NCI-H526 treated with DMSO at 0.1 percent for 48 hours (cell line): ENCODE measurements at places on chromosomes 3 and 15.

DNA sequence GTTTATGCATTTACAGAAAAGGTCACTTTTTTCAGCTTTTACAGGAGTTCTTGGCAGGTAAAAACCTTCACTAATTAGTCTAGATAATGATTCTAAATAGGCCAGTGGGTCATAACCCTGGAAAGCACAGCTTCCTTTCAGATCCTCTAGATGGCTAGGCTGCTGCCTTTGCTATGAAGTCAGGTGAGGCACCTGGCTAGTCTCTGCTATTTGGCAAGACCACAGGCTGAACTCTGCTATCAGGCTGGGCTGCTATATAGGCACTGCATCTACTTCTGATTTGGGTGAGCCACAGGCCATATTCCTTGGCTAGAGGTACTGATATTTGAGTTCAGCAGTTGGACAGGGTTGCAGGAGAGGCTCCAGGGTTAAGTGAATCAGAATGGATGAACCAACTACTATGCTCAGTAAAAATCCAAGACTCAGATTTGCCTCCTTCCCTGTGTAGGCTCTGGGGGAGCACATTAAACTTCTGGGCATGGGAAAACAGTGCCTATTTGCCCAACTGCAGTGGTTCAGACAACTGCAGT lies 665.7 kb upstream of the TBL1XR1 start:
- DNase-seq, result no peak

DNA sequence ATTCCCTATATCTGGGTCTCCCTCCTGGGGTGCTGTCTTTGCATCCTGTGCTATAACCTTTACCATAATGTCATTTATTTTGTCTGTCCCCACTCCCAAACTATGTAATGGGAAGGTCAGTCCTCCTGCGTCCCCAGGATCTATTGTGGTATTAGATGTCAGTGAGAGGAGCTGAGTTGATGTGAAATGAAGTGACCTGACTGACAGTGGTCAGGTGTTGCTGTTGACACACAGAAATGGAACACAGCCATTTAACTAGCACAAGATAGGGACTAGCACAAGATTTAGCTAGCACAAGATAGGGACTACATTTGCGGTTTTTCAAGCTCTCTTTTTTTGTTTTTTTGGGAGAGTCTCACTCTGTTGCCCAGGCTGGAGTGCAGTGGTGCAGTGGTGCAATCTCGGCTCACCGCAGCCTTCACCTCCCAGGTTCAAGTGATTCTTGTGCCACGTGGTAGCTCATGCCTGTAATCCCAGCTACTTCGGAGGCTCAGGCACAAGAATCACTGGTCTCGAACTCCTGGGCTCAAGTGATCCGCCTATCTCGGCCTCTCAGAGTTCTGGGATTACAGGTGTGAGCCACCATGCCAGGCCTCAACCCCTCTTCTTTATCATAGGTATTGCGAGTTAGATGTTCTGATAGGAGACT lies 5.2 kb downstream of the NGRN start:
- no peak for DNase-seq

GRCh38 chr3:159200176-159200575 lies 398.3 kb downstream of the MFSD1 start:
- DNase-seq, result no peak

DNA sequence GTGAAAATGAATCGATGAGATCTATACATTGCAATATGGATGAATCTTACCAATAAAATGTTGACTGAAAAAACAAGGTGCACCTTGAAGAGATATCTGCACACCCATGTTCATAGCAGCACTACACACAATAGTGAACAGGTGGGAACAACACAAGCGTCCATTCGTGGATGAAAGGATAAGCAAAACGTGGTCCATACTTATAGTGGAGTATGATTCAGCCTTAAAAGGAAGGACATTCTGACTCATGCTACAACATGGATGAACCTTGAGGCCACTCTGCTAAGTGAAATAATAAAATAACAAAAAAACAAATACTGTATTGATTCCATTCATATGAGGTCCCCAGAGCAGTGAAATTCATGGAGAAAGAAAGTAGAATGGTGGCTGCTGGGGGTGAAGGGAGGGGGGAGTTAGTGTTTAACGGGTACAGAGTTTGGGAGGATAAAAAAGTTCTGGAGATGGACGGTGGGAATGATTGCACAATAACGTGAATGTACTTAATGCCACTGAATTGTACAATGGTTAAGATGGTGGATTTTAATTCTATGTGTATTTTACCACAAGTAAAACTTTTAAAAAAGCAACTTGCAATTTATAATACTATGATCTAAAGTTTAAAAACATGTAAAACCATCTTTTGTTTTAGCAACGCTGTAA lies 35.6 kb downstream of the IQSEC1 start:
- no peak for DNase-seq

DNA sequence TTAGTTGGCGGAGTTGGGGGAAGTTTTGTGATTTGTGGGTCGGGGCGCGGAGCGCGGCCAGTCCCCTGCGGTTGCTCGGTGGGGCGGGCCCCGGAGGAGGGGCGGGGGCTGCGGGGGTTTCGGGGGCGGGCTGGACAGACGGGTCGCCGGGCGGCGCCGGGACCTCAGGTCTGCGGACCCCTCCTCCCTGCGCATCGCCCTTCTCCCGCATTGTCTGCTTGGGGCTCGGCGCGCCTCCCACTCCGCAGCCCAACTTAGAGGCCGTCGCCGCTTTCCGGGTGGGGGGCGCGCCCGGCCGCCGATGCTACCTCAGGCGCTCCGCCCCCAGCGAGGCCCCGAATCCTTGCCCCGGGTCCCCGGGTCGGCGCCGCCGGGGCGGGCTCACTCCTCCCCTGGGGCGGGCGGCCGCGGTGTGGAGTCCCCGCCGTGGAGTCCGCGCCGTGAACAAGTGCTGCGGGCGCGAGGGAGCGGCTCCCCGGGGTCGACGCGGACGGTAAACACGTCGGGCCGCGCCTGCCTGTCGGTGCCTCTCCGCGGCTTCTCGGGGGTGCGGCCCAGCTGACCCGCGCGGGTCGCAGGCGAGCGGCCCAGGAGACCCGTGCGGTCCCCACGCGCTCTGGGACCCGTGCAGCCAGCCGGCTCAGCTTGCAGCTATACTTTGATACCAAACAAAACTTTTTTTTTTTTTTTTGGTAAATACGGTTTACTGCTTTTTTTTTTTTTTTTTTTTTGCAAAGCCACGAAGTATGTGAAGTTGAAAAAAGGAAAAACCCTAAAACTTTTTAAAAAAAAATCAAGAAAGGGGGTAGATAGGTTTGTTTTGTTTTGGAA lies 624 bp downstream of the AKAP13 start:
- peak; percentile 12 for DNase-seq

- DNase-seq, result no peak
Measured at GRCh38 chr3:170178651-170179050, 2.9 kb downstream of the PHC3 start.

DNA sequence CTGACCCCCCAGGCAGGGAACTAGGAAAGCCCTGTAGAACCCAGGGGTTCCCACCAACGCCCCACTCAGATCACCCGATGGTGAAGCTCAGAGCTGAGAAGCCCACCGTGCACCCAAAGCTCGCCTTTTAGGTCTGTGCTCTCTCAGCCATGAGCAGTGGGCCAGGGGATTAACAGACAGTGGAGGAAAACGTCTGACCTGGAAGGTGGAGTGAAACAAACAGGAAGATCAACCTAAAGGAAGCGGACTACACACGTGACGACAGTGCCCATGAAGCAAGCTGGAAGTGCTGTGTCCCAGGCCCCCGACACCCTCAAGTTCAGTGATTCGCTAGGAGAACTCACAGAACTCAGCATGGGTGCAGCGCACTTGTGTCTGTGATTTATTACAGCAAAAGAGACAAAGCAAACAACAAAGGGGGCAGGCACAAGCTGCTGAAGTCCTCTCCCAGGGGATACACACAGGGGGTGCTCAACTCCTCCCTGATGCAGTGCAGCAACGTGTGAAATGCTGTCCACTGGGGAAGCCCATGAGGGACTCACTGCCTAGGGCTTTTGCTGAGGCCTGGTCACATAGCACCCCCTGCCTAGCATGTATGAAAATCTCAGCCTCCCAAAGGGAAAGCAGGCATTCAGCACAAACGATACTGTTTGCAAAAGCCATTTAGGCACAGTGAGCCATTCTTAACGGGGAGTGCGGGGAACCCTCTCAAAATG lies 43.5 kb downstream of the CFAP92 start:
- DNase-seq, result no peak

DNA sequence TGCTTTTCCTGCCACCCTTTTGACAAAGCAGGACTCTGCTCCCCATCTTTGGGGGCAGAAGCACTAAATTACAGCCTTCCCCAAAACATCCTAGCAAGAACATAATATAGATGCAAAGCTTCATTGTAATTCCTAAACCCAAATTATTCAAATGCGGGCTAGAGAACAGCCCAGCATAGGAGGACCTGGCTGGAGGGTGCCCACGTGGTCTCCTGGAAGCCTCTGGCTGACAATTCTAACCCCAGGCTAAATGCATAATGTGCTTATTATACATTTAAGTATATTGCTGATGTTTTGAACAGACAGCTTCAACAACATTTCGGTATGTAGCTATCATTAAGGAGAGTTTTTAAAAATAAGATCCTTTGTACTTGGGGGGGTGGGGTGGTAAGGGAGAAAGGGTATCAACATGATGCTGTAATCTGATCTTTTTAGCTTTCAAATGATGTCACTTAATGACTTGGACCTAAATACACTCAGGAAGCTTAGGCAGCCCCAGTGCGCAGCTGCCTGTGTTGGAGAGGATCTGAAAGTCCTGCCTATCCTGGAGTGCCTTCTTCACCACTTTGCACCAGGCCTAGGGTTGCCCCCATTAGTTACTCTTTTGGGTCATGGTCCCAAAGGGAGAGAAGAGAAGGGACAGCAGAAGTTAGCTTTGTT lies 57.2 kb upstream of the USP3 start:
- peak; percentile 59 for DNase-seq

DNA sequence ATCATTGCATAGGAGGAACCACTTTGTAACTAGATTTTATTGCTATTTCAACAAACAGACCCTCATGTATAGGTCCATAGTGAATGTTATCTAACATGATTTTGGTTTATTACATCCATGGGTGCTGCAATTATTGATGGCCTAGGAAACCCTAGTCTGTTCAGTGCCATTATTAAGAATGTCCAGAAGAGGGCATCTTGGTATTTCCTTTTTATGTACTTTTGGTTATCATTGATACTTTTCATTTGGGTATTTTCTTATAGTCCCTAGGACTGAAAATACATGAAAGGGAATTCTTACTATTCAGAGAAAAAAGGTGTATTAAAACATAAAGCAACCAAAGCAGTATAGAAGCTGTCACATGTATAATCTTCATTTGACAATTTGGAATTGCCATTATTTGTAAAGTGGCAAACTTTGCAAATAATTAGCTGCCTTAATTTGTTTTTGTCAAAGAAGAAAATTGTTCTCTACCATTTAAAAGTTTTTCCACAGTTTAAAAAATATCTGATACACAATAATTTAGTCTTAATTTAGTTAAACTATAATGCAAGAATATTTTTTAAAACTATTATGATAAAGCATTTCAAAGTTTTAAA lies 48.7 kb downstream of the CNOT10 start:
- DNase-seq, result peak; percentile 24

DNA sequence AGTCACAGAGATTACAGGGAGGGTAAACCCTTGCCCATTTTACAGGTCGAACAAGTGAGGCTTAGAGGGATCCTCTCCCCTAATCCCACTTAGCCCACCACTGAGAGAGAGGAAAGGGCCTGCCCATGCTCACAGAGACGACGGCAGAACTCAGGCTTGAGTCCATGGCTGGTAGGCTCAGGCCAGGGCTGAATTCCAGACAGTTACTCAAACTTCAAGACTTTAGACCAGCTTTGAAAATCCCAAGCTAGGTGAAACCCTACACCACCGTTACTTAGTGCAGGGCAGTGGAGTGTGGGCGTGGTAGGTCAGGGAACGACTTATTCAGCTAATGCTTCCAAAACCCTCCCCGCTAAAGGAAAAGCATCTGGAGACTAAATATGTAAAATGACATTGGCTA lies 16.4 kb downstream of the GRIP2 start:
- no peak for DNase-seq

DNA sequence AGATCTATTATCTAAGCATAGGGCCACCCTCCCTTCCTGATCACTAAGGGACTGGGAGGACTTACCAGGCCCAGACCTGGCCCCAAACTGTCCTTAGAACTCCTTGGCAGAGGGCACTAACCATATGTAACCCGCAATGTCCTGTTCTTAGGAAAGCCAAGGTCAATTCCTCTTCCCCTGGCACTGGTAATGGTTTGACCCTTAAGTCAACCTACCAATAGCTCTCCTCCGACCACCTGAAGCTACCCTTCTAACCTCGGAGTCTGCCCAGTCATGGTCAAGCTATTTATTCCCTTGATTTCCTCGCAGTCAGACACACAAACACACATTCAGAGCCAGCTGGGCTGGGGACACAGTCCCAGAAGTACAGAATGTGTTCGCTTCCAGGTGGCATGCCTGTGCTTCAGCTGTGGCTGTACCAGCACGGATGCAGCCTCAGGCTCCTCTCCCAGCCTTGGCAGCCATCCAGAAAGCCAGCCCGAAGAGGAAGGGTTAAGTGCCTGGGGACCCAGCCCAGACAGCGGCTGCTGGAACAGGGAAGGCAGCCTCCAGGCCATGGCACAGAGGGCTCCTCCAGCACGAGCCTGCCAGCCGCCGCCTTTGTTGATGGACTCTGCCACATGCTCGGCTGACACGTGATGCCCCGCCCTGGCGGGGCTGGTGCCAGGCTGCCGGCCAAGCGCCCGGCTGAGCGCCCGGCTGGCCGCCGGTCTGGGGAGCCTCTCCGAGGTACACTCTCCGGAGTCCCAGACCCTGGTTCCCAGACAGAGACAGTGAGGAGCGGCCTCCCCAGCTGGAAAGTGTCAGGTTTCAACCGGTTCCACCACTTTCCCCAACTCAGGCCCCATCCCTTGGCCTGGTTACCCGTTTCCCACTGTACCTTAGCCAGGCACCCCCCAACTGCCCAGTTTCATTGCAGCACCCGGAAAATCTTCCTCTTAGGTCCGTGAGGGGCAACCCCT lies 5.5 kb downstream of the BMF start:
- DNase-seq, result peak; percentile 95

GRCh38 chr3:134106580-134106979 lies 76.9 kb upstream of the SLCO2A1 start:
- DNase-seq, result no peak

DNA sequence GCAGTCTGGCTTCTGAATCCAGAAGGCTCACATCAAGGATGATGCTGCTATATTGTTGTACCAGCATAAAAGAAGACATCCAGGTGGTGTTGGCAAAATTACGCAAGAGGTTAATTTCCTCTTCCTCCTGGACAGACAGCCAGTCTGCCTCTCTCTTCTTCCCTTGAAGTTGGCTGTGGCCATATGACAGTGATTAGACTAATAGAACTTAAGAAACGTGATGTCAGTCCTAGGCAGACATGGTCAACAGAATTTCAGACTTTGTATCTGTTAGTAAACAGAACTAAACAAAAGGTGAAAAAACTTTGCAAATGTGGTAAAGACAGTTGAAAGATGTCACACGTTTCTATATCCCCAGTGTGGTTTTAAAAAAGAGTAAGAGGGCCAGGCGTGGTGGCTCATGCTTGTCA lies 465.2 kb upstream of the NR2F2 start:
- no peak for DNase-seq

DNA sequence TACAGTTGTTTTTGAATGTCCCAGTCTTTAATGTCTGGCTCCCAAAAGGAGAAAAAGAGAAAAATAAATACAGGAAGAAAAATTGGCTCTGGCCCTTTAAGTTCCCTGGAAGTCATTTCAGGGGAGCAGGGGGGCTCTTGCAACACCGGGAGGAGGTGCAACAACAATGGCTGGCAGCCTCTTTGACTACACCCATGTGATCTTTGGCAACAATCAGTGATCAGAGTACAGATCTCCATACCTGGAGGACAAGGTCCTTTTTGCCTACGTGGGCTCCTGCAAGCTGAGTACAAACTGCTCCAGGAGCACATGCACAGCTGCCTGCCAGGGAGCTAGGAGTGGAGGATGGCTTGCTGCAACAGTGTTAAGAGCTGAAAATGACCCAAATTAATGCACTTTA lies 63.9 kb downstream of the GLCE start:
- DNase-seq, result no peak
